ENCODE measurements at places on chromosomes 12 and 14.

DNA sequence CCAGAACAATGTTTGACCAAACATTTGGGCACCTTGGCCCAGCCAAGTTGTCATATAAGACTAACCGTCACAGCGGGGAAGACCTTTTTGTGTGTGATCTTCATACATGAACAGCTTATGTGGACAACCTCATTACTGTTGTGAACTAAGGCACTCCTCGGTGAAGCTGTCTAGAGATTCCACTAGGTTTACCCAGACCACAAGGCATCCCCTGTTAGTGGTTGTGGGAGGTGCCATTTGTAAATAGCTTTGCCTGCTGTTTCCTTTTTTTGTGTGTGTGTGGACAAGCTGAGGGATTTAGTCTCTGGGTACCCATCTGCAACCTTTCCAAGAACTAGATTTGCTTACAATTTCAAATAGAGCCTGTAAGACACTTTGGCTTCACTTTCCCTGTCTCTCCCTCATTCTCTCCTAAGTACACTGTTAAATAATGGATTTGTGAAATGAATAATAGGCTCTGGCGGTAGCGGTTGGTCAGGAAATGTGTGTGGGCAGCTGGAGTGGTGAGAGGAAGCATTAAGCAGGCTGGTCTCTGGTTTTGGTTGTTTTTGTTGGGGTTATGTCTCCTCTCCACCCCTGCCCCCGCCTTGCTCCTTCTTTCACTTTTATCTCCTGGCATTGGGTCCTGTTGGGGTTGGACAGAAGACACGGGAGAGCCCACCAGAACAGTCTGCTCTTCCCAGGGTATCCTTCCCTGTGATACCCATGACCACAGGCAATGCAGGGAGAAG, 727.6 kb downstream of the VRK1 start:
- DNase-seq = no peak

DNA sequence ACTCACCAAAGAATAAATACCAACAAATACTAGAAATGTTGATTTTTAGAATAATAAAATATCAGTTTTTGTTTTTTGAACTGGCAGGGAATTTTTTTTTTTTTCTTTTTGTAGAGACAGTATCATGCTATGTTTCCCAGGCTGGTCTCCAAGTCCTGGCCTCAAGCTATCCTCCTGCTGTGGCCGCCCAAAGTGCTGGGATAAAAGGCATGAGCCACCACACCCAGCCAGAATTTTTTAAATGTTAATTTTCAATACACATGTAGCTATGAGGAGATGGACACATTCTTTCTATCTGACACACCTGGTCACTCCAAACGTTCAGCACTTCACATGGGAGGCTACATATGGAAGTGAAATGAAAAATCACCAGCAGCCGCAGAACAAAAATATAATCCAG, 126.8 kb downstream of the ETV6 start:
- DNase-seq = no peak

DNA sequence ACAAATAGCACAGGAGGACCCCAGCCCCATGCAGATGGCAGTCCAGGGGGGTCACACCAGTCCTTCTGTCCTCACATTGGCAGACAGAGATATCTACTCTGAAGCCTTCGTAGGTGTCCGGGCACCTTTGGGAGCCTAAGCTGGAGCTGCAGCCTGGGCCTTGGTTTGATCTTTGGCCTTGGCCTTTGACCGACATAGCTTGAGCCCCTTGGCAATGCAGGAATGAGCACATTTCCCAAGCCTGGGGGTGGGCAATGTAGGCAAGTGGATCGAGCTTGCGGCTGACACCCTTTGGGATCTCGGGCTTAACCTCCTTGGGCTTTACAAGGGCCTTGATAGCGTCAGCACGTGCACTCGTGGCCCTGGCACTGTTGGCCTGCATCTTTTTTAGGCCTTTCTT, 6.4 kb downstream of the COQ5 start:
- no peak for DNase-seq

DNA sequence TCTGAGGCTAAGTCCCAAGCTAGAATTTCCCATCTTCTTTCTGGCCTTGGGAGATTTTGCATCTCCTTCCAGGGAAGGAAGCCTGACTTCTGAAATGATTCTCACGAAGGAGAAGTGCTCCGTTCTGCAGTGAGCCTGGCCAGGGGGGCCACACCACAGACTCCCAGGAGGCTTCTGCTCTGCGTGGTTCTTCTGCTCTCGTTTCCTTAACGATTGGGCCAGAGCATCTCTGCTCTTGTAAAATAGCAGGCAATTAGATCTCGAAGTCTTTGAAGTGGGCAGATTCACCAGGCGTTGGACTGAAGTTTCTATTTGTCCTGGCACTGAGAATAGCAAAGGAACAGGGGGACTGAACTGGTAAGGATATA, 6.7 kb upstream of the BATF start:
- DNase-seq = no peak

GRCh38 chr12:124861492-124861891, 2.2 kb downstream of the SCARB1 start:
- no peak for DNase-seq

DNA sequence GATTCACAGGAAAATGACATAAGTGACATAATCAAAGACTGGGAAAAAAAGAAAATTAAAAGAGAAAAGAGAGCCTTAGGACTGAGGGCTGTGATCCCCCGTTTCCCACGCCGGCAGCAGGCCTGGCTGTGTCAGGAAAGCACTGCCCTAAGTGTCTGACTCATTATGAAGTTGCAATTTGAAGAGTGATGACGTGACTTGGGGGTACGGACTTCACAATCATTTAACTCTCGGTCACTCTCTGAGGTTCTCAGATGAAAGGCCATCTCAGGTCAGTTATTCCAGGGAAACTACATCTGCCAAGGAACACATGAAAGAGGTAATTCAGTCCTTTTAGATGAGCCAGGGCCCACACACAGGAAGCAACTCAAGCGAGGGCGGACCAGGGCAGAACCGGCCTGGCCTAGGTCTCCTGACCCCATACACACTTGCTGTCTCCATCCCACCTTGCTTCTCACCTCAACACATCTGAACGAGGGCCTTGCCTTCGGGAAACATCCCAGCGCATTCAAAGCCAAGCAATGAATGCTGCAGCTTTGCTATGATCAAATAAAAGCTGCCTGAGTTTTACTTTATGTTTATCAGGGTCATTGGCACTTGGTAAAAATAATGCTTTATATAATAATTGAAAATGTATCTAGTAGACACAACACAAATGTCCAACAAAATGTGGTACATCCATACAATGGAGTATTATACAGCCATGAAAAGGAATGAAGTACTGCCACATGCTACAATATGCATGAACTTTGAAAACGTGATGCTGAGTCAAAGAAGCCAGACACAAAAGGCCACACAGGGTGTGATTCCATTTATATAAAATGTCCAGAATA, 2.7 kb downstream of the SSH1 start:
- DNase-seq = peak; percentile 79

DNA sequence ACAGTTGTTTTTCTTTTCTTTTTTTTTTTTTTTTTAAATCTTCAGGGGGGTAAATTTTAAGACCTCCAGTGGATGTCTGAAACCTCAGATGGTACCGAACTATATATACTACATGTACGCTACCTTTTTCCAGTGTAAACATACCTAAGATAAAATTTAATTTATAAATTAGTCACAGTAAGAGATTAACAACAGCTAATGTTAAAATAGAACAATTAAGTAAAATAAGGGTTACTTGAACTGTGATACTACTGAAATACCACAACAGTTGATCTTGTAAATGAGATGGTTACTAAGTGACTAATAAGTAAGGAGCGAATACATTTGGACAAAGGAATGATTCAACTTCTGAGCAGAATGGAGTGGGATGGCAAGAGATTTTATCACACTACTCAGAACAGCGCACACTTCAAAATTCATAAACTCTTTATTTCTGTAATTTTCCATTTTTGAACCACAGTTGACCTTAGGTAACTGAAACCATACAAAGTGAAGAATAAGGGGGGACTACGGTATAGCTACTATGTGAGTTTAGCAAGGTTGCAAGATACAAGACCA, 80.5 kb upstream of the PCED1B start:
- peak; percentile 27 for DNase-seq

DNA sequence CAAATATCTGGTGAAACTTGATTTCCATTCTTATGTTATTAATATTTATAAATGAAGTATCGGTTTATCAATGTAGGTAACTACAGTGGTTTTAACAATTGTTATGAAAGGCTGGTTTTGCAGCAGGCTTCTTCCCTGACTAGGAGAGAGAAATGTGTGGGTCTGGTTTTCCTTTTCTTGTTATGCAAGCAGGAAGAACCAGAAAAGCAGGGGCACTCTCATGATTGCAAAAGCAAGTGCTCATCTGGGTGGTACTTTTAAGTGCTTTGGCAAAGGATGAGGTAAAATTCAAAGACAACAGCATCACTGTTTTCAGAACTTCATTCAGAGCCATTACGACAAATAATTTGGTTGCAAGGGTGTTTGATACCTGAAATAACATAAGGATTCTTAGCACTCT, 105.6 kb downstream of the PTPRO start:
- DNase-seq = no peak

DNA sequence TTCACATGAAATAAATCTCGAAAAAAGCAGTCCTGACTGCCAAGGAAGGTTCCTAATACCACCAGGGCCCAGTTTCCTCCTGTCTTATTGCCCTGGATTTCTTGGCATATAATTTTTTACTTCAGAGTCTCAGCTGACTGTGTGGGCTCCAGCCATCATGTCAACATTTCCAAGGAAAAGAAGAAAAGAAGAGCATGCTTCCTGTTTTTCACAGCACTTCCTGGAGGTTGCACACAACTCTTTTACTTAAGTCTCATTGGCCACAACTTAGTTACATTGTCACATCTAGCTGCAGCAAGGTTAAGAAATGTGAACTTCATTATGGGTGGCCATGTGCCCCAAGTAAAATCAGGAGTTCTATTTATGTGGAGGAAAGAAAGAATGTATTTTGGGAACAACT, 24.3 kb downstream of the DACT1 start:
- no peak for DNase-seq

GRCh38 chr14:51328064-51328771, 88.2 kb downstream of the TMX1 start:
- DNase-seq = no peak

- no peak for DNase-seq
Measured at GRCh38 chr12:115541891-115542421, 735.5 kb downstream of the MED13L start.

DNA sequence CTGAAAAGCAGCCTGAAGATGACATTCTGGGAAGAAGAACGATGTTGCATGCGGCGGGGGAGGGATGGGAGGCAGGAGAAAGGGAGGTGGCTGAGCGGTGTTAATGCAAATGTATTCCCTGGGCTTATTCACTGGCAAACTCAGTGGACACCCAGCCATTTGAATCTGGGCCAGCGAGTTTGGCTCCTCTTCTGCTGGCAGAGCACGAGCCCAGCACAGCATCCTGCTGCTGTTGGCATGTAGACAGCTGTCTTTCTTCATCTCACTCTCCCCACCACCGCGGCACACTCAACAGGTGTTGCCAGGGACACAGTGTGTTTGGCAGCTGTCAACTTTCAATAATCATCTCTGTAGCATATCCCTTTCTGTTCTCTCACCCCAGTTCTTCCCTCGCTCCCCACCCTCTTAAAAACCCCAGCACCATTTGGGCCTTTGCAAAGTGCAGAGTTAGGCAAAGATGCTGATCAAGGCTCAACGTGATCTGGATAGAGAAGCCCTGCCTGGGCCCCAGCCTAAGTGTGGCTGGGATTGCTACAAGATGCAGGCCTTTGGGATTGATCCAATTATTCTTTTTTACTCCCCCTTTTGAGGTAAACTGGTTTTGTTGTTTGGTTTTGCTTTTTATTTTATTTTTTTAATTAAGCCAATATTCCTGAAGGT, 131.9 kb downstream of the EXOC5 start:
- DNase-seq = no peak

- no peak for DNase-seq
Measured at GRCh38 chr12:27083861-27084394, 1.6 kb upstream of the C12orf71 start.

DNA sequence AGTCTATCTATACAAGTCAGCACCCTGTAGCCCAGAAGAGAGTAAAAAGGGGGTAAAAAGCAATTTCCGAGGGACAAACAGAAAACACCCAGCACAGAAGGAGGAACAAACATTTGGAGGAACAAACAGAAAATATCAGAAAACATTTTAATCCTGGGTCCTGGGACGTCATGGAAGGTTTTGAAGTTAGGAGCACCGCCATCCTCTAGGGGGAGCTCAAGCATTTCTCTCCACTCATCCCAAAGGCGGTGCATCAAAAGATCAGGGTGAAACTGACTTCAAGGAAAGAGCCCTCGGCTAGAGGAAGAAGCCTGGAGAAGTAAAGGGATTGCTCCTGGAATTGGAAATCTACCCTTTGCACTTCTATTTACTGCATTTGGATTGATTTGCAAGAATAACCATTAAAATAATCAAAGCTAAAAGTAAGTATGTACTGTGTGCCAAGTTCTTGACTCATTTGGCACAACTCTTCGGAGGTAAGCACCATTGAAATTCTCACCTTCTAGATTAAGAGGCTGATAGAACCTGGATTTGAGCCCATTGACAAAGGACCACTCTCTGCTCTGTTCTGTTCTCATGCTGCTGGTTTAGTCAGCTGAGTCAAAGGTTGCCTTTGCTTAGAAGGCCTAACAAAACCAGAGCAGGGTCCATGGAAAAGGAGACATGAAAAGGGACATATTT, 17.2 kb upstream of the POC1B start:
- DNase-seq = peak; percentile 39

DNA sequence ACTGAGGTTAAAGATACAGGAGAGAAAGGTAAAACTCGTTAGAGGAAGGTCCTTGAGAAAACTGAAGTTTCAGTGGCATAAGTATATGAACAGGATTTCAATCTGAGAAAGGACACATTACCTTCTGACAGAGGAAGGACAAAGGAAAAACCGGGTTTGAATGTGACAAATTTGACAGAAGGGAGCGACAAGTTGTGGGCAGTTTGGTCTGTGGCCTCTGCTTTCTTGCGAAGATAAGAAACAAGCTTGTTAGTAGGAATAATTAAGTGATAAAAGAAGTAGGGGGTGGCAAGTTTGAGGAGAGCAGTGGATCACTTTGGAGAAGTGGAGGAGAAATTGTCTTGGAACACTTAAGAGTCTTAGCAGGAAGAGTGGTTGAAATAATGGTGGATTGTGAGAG, 5.1 kb downstream of the MON2 start:
- DNase-seq = no peak

DNA sequence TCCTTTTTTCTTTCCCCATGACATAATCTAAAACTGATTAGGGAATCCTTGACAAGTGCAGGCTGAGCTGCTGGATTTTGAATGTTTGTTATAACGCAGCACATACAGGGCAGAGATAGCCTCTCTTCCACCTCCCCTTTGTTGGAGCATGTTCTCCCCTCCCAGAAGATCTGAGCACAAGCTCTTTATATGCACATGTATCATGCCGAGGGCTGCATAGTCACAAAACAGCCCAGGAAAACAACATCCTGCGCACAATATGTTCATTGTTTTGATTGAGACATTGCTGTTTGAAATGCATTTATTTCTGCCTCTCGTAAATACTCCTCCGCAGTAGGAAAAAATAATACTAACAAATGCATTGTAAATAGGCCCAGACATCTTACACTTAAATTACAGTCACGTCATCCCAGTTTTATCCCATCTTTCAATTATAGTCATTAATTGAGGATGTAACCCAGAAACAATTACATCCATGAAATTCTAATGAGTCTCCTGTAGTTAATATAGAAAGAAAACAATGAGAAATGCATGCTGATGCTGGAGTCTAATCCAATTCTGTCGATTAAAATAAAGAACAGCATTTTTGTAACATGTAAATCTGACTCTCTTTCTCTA, 401.8 kb downstream of the BTG1 start:
- DNase-seq = no peak
